ENCODE measurements at places on chromosomes 4 and X. TPM values are rescaled to one million over a fixed set of nuclear protein-coding genes. Genes with fewer than 3 reads are reported as not detected.

The TNMD gene
- total RNA-seq = not detected

GRCh38 chr4:2101346-2102044 is 42.4 kb downstream of the NAT8L start:
- DNase-seq = peak; percentile 48

- DNase-seq = peak; percentile 88
Observed at GRCh38 chrX:16185725-16186136, 18.4 kb downstream of the MAGEB17 start.

GRCh38 chr4:123554801-123555232 is 158.2 kb downstream of the SPRY1 start:
- DNase-seq = no peak

DNA sequence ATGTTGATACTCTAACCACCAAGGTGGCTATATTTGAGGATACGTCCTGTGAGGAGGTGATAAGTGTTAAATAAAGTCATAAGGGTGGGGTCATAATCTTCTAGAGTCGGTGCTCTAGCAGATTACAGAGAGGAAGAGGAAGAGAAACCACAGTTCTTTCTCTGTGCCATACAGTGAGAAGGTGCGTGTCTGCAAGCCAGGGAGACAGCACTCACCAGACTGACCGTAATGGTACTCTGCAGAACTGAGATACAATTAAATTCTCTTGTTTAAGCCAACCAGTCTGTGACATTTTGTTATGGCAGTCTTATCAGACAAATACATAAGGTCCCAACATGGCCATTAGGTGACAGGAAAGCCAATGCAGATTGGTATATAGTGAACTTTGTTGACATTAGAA is 480.9 kb upstream of the IGFBP7 start:
- DNase-seq = no peak

- DNase-seq = no peak
Observed at GRCh38 chr4:74166818-74167217, 8.9 kb downstream of the MTHFD2L start.

DNA sequence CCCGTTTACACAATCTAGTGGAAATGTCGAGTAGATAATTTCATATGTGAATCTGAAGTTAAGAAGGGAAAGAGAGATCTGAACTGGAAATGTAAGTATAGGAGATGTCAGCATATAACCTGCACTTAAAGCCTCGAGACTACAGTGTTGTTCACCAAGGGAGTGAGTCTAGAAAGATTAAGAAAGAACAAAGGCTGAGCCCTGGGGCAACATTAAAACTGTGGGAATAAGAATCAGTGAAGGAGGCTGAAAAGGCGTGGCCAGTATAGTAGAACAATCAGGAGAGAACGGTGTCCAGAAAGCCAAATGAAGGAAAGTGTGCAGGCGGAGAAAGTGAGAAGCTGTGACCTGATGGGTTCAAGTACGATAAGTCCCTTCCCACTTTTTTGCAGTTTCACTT is 118.8 kb upstream of the TENM3 start:
- no peak for DNase-seq

DNA sequence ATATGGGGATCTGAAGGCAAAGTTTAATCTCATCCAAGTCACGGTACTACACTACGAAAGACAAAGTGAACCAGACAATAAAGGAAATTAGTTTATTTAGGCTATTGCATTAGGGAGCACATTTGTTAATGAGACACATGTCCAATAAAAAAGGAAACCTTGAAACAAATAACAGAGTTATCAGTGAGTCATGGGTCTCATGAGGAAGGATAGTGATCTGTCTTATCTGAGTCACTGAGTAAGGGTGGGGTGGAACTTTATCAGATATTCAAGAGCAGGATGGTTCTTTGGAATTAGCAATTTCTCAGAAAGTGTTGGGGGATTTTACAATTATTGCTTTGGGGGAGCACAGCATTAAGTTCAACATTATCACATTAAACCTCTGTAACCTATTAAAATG is 188.9 kb upstream of the IL1RAPL1 start:
- DNase-seq = no peak

DNA sequence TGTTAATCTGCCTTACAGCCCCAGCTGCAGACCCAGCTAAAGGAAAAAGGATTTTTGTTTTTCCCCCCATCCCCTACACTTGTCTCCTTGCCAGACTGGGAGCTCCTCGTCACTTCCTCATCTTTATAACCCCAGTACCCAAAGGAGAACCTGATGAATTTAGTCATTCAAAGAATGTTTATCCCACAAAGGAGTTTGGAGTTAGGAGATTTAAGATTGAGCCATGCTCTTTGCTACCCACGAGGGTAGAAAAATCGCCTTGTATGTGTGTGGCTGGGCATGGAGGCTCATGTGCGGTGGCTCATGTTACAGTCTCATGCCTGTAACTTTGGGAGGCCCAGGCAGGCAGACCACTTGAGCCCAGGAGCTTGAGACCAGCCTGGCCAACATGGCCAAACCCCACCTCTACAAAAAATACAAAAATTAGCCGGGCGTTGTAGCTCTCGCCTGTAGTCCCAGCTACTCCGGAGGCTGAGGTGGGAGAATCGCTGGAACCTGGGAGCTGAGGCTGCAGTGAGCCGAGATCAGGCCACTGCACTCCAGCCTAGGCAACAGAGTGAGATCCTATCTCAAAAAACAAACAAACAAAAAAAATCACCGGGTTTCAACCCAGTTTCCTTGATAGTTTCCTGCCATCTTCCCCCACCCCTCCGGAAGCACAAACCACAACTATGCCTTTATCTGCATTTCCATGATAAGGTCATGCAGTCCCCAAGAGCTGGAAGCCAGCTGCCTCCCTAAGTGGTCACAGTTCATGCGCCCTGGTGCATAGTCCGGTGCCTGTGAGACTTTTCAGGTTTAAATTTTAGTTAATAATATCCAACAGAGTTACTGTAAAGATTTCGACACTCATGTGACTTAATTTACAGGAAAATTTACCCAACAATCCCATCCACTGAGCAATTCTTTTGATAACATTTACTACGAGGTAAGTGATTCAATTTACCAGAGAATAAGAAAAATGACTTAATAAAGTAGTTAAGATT is 1.5 kb downstream of the CFAP97 start:
- peak; percentile 42 for DNase-seq

DNA sequence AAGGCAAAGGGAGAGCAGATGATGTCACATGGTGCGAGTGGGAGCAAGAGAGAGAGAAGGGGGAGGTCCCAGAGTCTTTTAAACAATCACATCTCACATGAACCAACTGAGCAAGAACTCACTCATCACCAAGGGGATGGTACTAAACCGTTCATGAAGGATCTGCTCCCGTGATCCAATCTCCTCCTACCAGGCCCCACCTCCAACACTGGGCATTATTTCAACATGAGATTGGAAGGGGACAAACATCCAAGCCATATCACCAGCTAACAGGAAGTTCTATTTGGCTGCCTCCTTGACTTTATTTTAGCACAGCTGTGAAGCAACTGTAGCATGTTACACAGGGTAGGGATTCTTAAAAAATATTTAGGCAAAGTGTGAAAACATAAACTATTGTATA is 102.5 kb downstream of the DDIT4L start:
- peak; percentile 10 for DNase-seq

The NOX1 gene
- not detected for total RNA-seq

The TLR2 gene
- under 0.01 TPM for total RNA-seq

GRCh38 chrX:82127228-82128123 is 925.6 kb downstream of the SH3BGRL start:
- no peak for DNase-seq

DNA sequence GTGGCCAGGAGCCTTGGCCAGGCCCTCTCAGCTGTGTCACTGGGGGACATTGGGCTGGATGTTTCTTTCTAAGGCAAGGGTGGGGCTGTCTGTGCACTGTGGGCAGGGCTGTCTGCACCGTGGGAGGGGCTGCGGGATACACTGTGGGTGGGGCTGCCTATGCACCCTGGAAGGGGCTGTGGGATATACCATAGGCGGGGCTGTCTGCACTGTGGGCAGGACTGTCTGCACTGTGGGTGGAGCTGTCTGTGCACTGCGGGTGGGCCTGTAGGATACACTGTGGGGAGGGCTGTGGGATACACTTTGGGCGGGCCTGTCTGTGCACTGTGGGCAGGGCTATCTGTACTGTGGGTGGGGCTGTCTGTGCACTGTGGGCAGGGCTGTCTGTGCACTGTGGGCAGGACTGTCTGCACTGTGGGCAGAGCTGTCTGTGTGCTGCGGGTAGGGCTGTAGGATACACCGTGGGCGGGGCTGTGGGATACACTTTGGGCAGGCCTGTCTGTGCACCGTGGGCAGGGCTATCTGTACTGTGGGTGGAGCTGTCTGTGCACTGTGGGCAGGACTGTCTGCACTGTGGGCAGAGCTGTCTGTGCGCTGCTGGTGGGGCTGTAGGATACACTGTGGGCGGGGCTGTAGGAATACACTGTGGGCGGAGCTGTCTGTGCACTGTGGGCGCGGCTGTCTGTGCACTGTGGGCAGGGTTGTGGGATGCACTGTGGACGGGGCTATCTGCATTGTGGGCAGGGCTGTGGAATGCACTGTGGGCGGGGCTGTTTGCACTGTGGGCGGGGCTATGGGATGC is 31.1 kb downstream of the ACOX3 start:
- no peak for DNase-seq

The DDX53 gene
- not detected for total RNA-seq

- DNase-seq = peak; percentile 37
Observed at GRCh38 chr4:11614426-11614825, 185.7 kb upstream of the HS3ST1 start.

DNA sequence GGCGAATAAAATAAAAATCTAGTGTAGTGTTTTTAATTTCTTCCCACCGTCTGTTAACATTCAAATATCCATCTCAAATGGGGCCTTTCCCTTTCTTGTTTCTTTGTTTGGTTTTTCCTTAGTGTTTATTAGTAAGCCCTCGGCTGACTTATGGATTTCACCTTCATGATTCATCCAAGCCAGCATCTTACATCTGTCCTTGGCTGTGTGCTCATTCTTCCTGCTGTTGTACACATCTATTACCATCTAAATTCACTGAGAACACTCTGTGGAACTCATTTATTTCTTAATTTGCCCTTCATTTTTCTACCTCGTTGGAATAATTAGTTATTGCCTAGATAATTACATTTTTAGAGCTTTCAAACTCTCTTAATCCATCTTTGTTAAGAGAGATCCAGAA is 84.9 kb downstream of the SPCS3 start:
- peak; percentile 86 for DNase-seq

The TMEM35A gene
- total RNA-seq = 12.8 TPM

DNA sequence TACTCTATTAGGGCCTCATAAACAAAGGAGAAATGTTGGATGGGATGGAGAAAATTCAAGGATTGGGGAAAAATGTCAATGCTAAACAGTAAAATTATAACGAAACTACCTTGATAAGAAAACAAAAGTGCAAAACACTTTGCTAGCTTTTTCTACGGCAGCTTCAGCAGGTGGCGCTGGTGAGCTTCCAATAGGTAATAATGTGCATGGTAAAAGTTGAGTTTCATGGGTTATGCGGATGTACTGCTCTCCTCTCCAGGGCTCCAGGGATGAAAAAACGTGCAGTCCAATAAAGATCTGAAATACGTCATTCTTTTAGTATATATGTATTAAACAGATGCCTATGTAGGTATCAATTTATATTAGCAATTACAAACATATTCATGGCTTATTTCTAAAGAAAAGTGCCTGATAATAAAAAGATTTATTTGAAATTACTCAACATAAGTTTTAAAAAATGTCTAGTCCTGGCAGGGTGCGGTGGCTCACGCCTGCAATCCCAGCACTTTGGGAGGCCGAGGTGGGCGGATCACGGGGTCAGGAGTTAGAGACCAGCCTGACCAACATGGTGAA is 239.6 kb downstream of the GRXCR1 start:
- peak; percentile 66 for DNase-seq

- no peak for DNase-seq
Observed at GRCh38 chr4:1778642-1779392, 14.3 kb upstream of the FGFR3 start.

- peak; percentile 83 for DNase-seq
Observed at GRCh38 chrX:68997911-68998310, 167.3 kb downstream of the PJA1 start.

DNA sequence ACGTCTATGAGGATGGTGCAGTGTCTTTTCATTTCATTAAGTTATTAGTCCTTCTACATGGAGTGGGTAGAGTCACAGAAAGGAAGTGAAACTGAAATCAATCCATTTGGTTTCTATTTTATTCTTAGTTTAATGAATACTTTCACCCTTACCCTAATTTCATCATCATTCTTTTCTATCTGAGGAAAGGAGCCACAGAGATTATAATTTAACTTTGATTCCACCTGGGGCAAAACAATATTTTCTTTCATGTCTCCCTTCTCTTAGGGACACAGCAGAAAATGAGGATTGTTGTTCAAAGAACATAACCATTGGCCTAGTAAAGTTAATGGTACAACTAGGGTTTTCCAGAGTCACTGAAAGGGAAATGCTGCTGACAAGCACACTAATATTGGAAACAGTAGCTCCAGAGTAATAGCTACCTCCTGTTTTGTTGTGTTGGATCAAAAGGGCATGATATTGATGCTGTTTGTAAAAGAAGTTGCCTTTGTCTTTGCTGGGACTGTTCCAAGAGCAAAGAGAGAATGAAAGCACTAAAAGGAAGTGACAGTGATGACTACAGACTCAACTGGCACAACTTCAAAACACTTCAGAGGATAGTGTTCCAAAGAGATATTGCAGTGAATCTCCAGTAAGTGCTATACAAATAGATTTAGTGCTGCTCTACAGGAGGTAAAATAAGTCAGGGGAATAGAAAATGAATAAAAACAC is 247.1 kb upstream of the PITX2 start:
- peak; percentile 25 for DNase-seq

GRCh38 chrX:15321447-15321846 is 6.0 kb upstream of the ASB11 start:
- DNase-seq = no peak

GRCh38 chr4:2804449-2804972 is 11.6 kb downstream of the SH3BP2 start:
- DNase-seq = no peak

The ETDC gene
- not detected for total RNA-seq

DNA sequence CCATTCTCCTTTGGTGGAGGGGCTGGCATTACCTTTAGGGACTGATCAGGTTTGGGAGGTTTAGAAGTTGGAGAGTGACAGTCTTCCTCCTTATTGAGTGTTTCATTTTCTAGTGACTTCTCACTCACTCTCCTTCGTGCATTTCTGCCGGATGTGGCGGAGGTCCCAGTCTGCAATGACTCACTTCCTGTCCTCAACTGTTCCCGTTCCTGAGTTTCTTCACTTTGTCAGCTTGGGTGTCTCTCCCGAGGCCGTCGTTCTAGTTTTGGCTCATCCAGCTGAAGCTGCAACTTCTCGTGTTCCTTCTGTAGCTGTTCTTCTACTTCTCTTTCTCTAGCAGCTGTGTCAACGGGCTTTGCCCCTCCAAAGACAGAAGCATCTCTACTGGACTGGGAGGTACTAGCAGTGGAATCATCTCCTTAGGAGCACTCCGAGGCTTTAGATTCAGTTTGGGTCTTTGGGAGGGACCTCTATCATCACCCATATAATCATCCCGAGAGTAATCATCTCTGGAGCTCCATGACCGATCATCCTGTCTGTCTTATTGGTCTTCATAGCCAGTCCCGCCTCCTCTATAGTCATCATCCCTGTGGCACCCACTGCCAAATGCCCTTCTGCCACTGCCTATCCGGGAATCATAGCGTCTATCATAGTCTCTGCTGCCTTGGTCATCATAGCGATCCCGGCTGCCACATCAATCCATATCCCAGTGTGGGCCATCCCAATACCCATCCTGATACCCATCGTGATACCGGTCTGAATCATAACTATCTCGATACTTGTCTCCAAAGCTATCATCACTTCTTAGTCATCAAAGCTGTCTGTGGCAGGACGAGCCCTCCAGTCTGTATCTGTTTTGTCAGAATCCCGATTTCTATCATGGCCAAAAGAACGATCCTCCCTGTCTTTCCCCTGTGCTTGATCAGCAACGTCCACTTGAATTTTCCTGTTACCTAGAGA is 35.3 kb upstream of the VSIG4 start:
- no peak for DNase-seq

GRCh38 chrX:48815266-48815665 is 11.0 kb upstream of the ERAS start:
- DNase-seq = no peak
